ENCODE measurements at places on chromosomes 1 and 21. TPM values are rescaled to one million over a fixed set of nuclear protein-coding genes. Genes with fewer than 3 reads are reported as not detected.

TSPAN2 gene
- 57.9 TPM for total RNA-seq

ASH1L gene
- total RNA-seq, result 28.5 TPM

PADI2 gene
- 0.28 TPM for total RNA-seq

S100A16 gene
- 363 TPM for total RNA-seq

ADCY10 gene
- total RNA-seq, result 0.31 TPM

RNF115 gene
- total RNA-seq, result 13.1 TPM

GRCh38 chr1:53562291-53562980, 103.2 kb downstream of the DMRTB1 start:
- DNase-seq, result no peak

GRCh38 chr1:156295391-156295947, at the start of gene GLMP:
TSS of gene GLMP (minus strand) at chr1:156295679. CDS start at chr1:156295645, 34 bp downstream.
- peak; percentile 40 for DNase-seq

DNA sequence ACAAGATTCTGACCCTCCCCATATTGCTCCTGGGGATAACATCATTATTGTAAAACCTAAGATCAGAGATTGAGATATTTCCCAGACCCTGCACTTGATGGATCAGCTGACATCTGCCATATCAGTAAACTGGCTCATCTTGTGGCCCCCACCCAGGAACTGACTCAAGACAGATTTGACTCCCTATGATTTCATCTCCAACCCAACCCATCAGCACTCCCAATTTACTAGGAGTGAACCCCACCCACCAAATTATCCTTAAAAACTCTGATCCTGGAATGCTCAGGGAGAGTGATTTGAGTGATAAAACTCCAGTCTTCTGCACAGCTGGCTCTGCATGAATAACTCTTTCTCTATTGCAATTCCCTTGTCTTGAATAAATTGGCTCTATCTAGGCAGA, 6.1 kb upstream of the CLCC1 start:
- DNase-seq, result no peak

DNA sequence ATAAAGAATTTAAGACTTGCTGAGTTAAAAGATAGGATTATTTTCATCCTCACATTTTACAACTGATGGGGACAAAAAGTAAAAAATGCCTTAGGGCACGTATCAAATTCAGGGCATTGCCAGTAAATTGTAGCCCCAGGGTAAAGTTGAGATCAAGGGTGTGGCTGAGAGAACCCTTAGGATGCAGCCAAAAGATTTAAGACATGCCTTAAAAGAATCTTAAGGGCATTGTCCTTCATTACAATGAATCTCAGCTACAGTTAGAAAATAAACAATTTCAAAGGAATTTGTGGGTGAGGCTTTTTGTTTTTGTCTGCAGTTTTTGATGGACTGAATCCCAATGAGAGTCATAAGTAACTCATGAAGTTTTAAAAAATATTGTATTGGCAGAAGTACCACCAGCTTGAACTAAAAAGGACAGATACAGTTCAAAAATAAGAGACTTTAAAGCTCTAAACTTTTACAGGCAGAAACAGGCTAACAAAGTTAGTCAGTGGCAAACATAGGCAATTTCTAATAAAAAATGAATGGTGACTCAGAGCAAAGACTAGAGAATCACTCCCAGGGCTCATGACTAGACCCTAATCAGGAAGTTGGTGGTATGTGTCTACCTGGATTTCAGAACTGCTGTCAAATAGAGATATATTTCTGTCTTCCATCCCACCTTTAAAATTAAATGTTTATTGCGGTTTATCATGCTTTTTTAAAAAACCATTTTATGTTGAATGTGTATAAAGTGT, 165.1 kb upstream of the SNX7 start:
- DNase-seq, result no peak

- DNase-seq, result no peak
Observed at GRCh38 chr21:31185663-31186062, 147.4 kb upstream of the KRTAP19-8 start.

DNA sequence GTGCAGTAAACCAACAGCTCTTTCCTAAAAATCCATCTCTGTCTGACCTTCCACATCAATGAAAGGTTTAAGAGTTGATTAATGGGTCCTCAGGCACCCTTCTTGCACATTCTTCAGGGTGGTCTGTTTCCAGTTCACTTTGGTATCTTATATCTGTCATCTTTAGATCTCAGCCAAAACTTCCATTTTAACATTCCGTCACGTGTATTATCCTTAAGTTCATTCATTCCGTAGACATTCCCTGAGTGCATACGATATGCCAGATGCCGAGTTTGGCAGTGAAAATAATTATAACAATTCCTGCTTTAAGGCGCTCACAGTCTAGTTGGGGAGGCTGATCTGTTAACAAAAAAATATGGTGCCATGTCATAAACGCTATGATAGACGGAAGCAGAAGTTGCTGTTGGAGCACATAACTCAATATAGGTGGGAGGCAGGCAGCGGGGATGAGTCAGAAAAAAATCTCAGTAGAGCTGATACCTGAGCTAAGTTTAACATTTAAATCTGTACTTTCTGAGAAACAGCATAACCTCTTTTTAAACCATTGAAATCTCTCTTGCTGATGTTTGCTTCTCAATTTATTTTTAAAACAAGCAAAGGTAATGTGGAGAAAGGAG, 59.6 kb upstream of the HOOK1 start:
- no peak for DNase-seq

GRCh38 chr1:83901547-83902155, 97.3 kb downstream of the TTLL7 start:
- DNase-seq, result no peak

GRCh38 chr1:57910782-57911181, 486.9 kb upstream of the DAB1 start:
- no peak for DNase-seq

GRCh38 chr1:81703391-81703755, 97.4 kb upstream of the ADGRL2 start:
- DNase-seq, result no peak

GRCh38 chr1:65425006-65425405, 4.5 kb downstream of the LEPR start:
- no peak for DNase-seq

- DNase-seq, result no peak
Observed at GRCh38 chr1:178487070-178487615, 9.6 kb downstream of the CLEC20A start.

DNA sequence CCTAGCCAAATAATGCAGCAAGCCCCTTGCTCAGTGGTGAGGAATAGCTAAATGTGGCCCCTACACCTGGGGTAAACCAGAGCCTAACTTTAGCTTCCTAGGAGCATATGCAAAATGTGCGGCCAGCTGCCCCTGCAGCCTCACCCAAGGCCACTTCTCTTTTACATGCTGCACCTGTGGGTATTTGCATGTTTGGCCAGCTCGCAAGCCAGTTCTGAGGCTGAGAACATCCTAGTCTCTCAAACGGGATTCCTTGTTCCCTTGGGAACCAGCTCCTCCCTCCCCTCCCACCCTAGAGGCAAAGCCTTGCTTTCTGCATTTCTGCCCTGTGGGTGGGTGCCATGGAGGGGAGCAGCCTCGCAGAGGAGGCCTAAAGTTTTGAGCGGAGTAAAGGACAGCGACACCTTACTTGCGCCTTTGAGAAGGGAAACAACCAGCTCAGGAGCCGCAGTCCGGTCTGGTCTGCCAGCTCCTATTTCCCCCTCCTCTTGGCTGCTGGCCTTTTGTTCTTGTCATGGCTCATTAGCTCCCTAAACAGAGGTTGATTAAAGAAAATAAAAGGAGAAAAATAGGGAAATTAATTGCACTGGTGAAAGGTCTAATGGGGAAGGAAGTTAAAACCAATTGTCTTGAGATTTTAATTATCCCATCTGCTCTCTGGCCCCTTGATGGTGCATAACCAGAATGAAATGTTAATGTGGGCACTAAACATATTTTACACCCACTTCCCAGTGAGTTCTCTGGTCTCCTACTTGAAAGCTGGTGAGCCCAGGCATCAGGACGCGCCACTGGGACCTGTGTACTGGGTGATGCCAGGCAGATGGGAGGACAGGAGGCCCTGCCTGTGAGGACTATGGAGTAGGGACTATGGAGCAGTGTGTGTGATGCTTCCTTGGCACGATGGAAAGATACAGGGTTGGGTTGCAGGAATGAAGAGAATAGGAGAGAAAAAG, 68.7 kb downstream of the TEX35 start:
- no peak for DNase-seq

GRCh38 chr1:57017200-57017599, 51.4 kb upstream of the C8B start:
- DNase-seq, result no peak

- no peak for DNase-seq
Observed at GRCh38 chr1:38926091-38926490, 15.5 kb downstream of the RHBDL2 start.

GRCh38 chr1:236144033-236144432, 1.7 kb downstream of the GPR137B start:
- no peak for DNase-seq

DNA sequence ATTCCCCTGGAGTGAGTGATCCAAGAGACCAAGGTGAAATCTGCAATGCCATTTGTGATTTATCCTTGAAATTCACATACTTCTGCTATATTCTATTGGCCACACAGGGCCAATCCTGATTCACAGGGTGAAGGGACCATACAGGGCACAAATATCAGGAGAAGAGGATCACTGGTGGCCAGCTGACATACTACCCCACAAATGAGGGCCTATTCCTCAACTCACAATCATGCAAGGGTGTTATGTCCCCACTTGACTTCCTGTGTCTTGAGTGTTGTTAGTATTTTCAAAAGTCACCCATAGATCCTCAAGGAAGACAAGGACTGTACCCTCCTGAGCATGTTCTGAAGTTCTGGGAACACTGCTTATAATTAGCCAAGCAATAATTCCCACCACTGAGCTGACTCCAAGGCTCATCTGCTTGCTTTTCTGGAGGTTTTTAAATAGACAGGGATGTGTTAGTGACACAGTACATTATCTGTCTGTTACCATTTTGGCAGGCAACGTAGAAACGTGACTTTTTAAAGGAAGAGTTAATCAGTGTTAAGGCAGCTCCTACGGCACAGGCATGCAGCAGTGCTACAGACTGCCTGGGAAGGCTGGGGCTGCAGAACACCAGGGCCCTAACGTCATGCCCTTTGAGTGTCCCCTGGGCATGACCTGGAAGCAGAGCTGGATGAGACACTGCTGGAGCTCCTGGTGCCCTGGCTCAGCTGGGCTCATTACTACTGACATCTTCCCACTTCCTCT, 137.4 kb downstream of the FAM78B start:
- DNase-seq, result no peak

DNA sequence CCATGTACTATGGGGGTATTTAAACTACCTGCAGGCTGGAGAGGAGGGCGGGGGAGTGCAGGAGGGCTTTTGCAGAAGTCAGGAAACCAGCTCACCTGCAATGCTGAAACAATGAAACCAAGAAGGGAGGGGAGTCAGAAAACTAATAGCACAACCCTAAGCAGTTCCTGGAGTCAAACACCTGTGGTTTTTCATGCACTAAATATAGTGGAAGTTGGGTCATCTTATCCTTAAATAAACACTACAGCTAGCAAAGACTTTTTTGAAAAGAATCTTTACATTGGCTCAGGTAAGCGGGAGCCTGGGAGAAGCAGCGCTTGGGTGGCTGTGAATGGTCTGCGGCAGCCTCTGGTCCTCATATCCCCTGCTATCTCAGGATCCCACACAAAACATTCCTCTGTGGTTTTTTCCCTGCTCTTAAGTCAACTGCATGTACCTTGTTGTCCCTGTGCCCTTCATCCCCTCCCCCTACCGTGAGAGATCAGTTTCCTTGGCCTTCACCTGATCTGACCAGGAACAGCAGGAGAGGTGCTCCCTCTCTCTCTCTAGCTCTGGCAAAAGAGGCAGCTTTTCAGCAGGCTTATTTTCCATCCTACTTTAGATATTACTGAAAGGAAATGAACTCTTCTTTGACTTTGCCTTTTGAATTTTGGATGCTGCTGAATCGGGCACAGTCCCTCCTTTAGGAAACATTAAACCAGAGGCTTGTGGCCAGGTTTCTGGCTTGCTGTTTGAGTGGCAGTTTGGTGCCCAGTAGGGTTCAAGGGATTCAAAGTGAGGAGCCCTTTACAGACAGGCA, 26.6 kb downstream of the TENT5C start:
- DNase-seq, result no peak

- no peak for DNase-seq
Observed at GRCh38 chr1:183941001-183941400, 96.5 kb downstream of the COLGALT2 start.

DNA sequence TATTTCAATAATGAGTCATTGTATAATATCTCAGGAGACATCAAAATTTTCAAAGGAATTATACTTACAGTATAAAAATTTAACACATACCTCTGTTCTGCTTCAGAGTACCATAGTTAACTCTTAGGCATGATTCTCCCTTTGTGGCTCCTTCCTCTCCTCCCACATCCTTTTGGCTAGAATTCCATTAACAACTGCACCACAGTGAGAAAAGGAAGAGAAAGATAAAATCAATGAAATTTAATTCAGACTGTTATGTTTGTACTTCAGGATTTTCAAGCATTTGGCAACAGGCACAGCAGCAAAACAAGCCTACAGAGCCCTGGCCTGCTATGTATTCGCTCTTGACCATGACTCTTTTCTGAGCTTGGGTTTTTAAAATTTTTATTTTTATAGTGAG, 57.2 kb upstream of the SGIP1 start:
- no peak for DNase-seq

GRCh38 chr1:12771186-12771585, 2.4 kb upstream of the PRAMEF12 start:
- DNase-seq, result no peak

Data from endothelial cell (in vitro differentiated cells).